ENCODE measurements at places on chromosomes 2 and 18. TPM values are rescaled to one million over a fixed set of nuclear protein-coding genes. Genes with fewer than 3 reads are reported as not detected.
A peak's percentile ranks its signal among the peaks of the same experiment; 100 is the strongest.

GRCh38 chr2:106960683-106961161 is 74.8 kb upstream of the ST6GAL2 start:
- DNase-seq, result no peak

DNA sequence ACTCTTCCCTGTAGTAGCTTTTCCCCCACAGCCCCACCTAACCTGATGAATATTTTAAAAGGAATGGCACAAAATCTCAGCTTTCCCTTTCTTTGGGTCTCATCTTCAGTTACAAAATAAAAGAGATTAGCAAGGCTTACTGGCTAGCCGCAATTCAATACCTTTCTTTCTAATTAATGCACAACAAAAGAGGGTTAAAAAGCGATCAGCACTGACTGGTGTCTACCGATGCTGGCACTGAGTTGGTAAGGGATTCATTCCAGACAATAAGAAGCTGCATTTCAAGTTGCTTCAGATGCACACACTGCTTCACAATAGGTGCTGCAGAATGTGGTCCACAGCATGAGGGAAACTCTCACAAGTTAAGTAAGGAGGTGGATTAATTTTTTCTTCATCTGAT is 41.9 kb downstream of the HDHD2 start:
- peak; percentile 34 for DNase-seq

- DNase-seq, result no peak
Measured at GRCh38 chr18:76953156-76953555, 130.8 kb downstream of the ZNF236 start.

Gene GRHL1
- 17.2 TPM for total RNA-seq

Measured in cerebellum (tissue), 4 donors.